AG10803 (cell line): ENCODE measurements at places on chromosomes 7 and 10.

GRCh38 chr7:116271963-116272886 is 61.9 kb downstream of the TES start:
- DNase-seq: peak; percentile 95

GRCh38 chr7:99788554-99788953 is 4.6 kb upstream of the CYP3A4 start:
- peak; percentile 37 for DNase-seq

DNA sequence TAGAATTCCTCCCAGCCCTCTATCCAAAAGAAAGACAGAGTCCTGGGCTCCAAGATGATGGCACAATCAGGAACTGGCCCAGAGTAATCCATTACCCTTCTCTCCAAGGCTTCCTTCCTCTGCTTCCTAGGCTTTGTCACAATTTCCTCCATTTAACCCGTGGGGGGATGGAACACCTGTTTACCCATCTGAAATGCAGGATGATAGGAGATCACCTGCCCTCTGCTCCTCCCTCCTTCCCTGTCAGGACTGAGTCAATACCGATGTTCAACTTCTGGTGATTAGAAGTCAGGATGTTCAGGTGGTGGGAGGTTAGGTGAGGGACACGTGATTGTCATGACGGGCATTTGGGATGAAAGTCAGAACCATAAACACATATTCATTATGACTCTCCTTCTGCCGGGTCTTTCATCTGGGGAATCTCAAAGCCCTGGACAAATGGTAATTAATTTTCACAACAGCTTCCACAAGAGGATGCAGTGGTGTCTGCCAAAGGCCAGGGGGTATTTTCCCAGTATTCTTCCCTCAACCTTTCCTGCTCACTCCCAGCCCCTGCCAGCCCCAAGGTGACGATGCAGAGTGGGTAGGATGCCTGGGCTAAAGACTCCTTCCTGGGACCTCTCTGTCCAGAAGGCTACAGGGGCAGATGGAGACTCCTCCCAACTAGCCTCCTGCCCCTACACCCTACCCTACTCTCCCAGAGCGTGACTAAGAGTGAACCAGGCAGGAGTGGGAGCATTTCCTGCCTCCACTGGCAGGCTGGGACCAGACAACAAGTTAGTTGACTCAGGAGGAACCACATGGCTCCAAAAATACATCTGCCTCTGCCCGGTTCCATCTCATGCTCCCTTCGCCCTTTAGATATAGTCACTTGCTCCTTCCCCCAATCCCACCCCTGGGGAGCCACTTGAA is 27.9 kb downstream of the DUSP5 start:
- DNase-seq: peak; percentile 65

DNA sequence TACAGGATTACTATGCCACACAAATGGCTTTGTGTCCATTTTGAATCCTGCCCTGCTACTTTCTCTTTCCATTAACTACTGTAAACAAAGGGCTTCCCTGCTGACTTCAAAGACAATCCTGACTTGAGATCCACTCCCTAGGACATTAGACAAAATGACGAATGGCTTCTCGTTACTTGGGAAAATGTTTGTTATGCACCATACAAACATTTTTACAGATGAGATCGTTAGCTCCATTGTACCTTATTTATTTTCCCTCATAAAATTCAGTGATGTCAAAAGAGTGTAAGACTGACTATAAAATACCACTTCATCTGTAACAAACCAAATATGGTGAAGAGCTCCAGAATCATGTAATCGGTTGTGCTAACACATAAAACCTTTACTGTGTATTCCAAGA is 121.8 kb downstream of the CD36 start:
- no peak for DNase-seq

- DNase-seq: peak; percentile 27
Observed at GRCh38 chr7:110573862-110574528, 516.9 kb upstream of the LRRN3 start.

DNA sequence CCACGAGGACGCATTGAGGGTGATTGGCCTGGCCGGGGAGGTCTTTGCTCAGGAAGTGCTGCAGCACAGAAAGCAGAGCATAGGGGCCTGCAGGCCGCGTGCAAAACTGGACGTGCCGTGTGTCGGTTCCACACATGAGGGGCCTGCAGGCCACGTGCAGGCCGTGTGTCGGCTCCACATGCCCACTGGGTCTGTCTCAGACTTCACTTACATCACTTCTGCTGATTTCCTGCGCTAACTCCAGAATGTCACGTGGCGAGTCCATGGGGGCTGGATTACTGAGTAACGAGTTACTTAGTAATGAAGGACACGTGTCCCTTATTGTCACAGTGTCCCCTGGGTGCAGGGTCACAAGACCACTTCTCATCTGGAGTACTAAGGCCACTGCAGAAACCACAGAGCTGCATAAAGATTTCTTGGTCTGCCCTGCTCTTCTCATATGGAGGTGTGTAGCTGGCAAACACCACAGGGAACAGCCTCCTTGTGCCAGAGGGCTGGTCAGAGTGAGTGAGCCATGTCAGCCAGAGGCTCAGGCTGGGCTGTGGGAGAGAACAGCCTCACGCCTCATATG is 60.8 kb downstream of the GDI2 start:
- DNase-seq: peak; percentile 81

DNA sequence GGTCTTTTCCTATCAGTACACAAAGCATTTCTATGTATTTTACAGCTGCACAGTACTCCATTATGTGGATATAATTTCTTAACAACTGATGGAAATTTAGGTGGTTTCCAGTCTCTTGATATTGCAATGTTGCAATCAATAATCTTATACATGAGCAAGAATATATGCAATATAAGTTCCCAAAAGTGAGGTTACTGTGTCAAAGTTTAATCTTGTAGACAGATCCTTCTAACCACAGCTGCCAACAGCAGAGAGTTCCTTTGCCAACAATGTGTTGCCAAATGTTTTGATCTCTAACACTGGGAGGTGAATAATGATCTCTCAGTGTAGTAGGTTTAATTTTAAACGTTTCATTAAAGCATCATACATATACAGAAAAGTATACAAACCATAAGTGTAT is 54.5 kb downstream of the CUL2 start:
- no peak for DNase-seq

DNA sequence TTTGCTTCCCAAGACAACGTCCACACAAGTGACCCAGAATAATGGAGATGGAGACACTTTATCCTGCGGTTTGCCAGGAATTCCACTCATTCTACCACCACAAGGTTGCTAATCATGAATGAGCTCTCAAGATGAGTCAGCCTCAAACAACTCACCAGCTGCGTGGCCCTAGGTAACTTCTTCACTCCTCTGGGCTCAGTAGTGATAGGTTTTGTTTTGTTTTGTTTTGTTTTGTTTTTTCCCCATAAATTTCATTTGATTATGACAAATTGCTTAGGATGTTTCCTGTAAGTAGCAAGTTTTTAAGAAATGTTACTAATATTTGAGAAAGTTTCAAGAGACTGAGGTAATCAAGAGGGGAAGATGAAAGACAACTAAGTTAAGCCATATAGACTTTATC is 286.8 kb downstream of the PARD3 start:
- peak; percentile 96 for DNase-seq

- no peak for DNase-seq
Observed at GRCh38 chr10:118925404-118926071, 104.0 kb upstream of the NANOS1 start.
